ENCODE measurements at places on chromosomes 3 and 15.

GRCh38 chr3:30954426-30954825 is 60.0 kb upstream of the GADL1 start:
- no peak for DNase-seq

GRCh38 chr3:71703797-71704196 is 21.4 kb downstream of the EIF4E3 start:
- DNase-seq, result no peak

- no peak for DNase-seq
Observed at GRCh38 chr3:155302481-155302880, 9.0 kb upstream of the STRIT1 start.

- DNase-seq, result no peak
Observed at GRCh38 chr3:140910860-140911259, 30.8 kb upstream of the SLC25A36 start.

DNA sequence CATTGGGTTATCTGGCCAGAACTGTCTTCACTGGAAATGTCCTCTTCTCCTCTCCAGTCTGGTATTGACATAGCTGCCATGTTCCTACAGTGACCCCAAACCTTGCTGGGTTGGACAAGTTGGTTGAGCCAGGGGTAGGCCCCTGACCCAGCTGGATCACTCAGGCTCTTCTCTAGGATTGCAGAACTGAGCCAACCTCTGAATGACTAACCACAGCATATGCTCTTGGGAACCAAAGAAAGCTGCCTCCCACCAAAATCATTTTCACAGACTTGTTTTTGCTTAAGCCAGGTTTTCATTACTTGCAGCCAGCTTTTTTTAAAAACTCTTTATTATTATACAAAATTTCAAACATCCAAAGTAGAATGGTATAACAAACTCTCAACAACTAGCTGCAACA is 41.4 kb downstream of the FSIP1 start:
- DNase-seq, result no peak

- no peak for DNase-seq
Observed at GRCh38 chr15:42511007-42511391, 15.6 kb downstream of the SNAP23 start.

DNA sequence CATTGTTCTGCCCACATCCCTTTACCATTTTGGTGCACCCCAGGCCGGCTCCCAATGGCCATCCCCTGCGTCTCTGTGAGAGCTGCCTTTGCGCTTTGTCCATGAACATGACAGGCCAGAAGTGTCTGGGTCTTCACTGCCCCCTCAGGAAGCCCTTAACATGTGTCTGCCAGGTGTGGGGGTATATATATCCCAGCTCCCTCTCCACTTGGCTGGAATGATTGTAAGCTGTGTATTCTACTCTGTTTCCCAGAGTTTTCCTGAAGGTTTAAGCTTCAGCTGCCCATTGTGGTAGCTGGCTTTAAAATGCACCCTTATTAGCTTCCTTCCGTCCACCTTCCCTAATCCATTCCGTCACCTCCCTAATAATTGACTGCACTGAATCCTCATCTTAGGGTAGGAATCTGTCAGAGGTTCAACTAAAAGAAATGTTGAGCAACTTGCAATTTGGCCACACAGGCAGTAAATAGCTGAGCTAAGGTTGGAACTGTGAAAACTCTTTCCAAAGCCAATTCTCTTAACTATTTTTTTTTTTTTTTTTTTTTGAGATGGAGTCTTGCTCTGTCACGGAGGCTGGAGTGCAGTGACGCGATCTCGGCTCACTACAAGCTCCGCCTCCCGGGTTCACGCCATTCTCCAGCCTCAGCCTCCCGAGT is 30.4 kb upstream of the UBE2E1 start:
- DNase-seq, result no peak

DNA sequence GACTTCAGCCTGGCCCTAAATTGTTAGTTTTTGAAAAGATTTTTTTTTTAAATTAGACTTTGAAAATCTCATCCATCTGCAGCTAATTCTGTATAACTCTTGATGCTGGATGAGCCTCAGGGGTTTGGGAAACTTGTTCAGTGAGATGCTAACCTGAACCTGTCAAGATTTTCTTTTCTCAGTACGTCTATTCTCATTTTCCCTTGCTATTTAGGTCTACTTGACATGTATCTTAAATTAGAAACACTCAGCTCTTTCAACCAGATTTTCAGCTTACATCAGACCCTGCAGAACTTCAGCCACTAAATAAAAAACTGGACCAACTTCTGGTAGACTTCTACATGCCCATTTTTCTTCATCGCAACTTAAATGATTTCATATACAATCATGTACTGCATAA is 61.4 kb downstream of the MFSD1 start:
- DNase-seq, result no peak

DNA sequence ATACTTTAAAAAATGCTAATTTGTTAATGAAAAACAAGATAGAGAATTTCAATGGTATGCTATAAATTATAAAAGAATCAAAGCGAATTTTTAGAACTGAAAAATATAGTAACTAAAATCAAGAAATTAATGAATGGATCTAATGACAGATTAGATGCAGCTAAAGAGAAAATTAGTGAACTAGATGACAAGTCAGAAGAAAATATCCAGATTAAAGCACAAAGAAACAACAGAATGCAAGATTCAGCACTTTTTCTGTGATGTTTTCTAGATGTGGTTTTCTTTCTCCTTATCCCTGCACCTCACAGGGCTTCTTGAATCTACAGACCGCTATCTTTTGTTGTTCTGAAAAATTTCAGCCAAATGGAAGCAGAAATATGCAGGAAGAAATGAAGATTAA is 54.4 kb downstream of the INO80 start:
- DNase-seq, result no peak

DNA sequence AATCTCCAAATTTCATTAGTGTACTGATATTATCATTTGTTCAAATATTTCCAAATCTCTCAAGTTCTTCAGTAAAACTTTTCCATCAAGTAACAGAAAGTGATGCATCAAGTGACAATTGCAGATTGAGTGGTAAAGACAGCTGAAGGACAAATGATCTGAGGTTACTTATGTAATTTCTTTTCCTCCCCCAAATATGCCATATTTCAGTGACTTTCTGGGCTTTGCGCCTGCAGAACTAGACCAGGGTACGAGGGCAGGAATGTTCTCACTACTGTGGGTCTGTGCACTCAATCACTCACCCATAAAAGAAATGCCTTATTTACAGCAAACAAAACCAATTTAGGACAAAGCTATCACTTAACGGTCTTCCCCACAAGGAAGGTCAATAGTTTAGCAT is 4.7 kb downstream of the SUCLG2 start:
- no peak for DNase-seq

DNA sequence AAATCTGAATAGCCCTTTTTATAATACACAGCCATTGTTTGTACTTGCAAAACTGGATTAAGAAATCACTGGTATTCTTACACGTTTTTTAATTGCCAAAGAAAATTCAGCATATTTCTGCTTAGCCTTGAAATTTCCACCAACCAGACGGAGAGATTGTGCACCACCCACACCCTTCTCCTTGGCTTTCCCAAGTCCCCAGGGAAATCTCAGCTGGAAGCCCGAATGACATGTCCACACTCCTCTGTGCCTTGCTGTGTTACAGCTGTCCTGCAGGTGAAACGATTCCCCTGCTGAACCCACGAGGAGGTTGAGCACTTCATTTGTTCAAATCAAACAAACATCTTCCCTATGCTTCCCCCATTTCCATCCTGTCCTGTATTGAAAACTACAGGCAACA is 49.6 kb upstream of the PPARG start:
- DNase-seq, result no peak

DNA sequence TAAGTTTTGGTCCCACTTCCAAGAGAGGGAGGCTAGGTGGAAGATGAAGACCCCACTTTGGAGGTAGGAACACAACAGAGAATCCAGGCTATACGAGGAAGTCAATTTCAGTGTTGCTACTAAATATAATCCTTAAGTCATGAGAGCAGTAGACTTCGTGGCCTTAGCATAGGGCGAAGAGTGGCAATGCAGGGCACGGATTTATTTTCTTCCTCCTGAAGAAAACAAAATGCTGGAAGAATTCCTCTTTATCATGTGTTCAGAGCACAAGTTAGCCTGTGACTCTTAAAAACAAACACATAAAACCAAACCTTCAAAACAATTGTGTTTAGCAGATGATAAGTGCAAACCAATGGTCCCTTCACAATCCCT is 19.4 kb downstream of the BCL2L10 start:
- DNase-seq, result no peak

GRCh38 chr3:87437765-87438164 is 161.4 kb upstream of the POU1F1 start:
- no peak for DNase-seq

- no peak for DNase-seq
Observed at GRCh38 chr3:38468765-38469164, 15.1 kb downstream of the ACVR2B start.

- DNase-seq, result no peak
Observed at GRCh38 chr3:144915202-144915601, 943.6 kb downstream of the DIPK2A start.

- no peak for DNase-seq
Observed at GRCh38 chr3:170076715-170077238, 39.0 kb downstream of the GPR160 start.

DNA sequence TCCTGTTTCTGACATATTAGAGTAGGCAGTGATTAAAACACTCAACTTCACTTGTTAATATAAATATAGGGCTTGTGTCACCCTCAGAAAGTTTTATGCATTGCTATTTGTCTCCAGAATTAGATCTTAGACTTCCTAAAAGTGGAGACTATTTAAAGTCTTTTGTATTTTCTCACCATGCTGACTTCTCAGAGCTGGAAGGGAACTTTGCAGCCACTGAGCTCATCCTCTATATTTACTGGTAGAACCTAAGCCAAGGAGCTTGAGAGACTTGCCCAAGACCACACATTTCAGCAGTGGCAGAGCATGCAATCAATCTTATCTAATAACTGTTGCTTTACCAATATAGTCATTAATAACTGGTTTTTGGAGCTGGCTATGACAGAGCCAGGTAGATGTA is 53.2 kb downstream of the STAC start:
- DNase-seq, result no peak

DNA sequence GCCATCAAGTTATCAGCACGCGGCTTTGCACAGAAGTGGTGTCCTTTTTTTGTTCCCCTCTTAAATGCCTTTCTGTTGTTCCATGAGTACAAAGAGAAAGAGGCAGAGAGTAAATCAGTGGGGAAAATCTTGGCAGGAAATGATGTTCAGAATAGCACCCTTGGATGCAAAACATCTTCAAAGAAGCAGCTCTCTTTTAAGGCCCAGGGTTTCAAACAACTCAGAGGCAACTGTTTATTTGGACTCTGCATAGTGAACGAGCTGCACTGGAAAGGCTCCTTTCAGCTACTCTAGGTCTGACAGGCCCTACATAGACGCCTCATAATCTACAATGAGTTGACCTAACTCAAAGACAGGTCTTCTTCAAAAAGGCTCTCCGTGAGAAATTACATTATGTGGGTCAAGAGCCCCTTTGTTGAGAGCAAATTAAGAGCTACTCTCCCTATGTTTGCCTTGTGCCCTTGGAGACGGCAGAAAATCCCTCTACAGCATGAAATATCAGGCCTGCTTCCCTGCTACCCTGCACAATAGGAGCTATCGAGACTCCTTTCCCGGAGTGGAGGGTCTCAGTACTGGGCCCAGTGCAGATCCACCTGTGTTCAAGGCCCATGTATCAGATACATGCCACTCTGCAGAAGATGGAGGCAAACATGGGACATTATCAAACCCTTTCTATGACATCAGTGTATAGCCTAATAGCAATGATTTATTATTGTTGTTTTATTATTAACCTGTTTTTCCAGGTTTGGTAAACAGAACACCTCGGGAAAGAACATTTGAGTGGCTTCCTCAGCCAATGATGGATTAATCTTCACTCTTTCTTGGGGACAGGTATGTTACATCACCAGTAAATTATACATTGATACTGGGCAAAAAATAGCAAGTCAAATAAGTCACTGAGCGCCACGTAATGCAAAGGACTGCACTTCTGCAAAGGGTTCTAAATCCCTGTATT is 53.1 kb downstream of the HEG1 start:
- DNase-seq, result no peak

GRCh38 chr15:48940508-48940907 is 23.2 kb downstream of the SHC4 start:
- no peak for DNase-seq

GRCh38 chr3:195063581-195064193 is 207.3 kb downstream of the XXYLT1 start:
- no peak for DNase-seq

DNA sequence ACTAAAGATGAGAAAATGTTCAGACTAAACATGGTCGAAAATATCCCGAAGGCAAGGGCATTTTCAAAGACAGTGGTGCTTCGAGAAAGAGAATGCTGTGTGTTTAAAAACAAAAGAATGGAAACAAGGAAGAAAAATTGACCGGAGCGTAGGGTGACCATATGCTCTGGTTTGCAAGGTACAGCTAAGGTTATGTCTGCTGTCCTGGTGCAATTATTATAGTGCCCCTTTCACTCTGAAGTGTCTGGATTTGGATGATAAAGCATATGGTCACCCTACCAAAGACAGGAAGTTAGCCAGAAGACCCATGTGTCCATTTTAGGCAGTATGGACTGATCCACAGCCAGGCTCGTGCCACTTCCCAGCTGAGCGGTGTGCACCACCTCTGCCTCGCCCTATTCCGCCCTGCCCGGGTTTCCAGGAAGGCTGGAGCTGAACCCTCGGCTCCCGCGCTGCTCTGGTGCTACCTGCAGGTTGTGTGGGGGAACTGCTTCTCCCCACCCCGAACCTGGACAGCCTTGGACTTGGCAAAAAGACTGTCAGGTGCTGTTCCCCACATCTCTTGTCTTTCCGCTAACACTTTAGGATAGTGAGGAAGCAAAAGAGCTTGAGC is 25.2 kb downstream of the GOLGA6D start:
- DNase-seq, result peak; percentile 35

- DNase-seq, result no peak
Observed at GRCh38 chr15:70783610-70784022, 20.3 kb upstream of the UACA start.

DNA sequence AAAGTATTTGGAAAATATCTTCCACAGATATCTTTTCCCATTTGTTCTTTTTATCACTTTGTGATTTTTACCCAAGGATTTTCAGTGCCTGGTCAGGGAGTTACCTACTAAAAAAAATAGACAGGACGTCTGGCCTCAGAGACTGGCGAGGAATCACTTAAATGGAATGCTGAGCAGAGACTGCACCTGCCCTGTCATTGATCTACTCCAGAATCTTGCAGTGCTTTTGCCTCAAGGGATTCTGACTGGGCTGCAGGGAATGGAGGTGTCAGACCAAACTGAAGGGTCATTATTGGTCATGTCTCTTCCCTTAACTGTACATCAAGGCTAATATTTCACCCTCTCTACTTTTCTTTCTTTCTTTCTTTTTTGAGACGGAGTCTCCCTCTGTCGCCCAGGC is 12.1 kb upstream of the RYR3 start:
- DNase-seq, result no peak

GRCh38 chr15:66017000-66017399 is 147.7 kb downstream of the RAB11A start:
- DNase-seq, result no peak

GRCh38 chr15:90039996-90040395 is 38.9 kb downstream of the ZNF710 start:
- DNase-seq, result no peak
